ENCODE measurements at places on chromosomes 12 and 14. TPM values are rescaled to one million over a fixed set of nuclear protein-coding genes. Genes with fewer than 3 reads are reported as not detected.

Gene IQSEC3
- total RNA-seq = 0.50 TPM

Gene KRT2
- total RNA-seq = not detected

Gene LTBR
- total RNA-seq = 3.4 TPM

Gene RASSF9
- 0.04 TPM for total RNA-seq

Gene CMA1
- not detected for total RNA-seq

Gene ACSS3
- 19.3 TPM for total RNA-seq

Gene PRIMA1
- 2.3 TPM for total RNA-seq
